ENCODE measurements at places on chromosomes 3 and 15.

DNA sequence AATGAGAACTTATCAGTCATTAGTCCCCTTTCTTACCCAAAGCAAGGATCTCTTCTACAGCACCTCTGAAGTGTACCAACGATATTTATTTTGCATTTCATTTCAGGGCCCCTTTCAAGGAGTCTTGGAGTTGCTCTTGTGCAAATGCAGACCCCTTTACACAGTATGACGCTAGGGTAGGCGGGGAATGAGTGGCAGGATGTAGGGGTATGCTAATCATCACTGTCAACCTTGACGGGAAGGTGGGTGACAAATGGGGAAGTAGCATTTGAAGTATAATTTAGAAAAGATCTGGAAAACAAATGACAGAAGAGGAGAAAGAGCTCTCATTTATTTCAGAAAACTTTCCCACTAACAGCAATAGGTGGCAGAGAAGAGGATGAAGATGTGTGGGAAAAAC, 94.4 kb downstream of the LRRN1 start:
- no peak for DNase-seq

DNA sequence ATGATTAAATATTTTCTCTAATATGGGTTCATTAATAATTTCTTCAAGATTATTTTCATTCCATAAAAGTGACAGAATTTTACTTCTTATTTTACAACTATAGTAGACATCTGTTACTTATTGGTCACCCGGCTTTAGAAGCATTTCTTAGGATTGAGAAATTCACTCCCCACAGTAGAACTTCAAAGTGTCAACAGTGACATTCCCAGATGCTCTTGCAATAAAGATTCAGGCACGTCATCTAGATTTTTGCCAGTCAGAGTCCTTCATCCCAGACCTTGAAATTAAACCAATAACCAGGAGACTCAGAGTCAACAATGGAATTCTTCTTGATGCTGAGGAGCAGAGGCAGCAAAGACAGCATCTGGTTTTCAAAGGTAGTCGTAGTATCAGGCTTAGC, 190.8 kb downstream of the VGLL3 start:
- DNase-seq = no peak

GRCh38 chr3:87161013-87161412, 66.1 kb upstream of the CHMP2B start:
- DNase-seq = no peak

DNA sequence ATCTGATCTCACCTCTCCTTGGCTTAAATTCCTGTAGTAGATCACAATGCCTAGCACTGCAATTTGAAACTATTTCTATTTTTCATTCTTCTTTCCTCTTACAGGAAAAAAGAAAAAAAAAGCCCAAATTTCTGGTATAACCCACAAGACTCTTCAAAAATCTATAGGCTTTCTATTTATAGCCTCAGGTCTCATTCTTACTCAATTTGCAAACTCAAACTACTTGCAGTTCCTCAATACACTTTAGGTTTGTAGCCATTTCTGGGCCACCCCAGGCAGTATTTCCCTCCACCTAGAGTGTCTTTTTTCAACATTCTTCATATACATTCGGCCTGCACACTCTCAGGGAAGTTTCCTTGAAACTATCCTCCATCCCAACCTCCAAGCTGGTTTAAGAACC, 169.0 kb downstream of the TBC1D5 start:
- DNase-seq = no peak

DNA sequence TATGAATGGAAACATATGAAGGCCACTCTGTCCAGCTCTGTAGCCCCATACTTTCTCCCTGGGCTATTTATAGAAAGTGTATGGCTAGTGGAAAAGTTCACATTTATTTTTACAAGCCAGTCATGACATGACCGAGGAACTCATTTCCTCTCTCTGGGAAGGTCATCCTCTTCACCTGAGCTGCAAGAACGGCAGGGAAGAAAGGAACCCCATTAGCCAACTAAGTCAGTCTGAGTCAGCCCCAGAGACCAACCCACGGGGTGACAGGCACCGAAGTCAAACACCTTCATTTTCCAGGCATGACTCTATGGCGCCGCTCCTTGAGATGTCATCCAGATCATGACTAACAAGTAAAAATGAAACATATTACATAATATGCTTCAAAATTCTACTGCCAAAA, 4.8 kb downstream of the PAQR9 start:
- no peak for DNase-seq

DNA sequence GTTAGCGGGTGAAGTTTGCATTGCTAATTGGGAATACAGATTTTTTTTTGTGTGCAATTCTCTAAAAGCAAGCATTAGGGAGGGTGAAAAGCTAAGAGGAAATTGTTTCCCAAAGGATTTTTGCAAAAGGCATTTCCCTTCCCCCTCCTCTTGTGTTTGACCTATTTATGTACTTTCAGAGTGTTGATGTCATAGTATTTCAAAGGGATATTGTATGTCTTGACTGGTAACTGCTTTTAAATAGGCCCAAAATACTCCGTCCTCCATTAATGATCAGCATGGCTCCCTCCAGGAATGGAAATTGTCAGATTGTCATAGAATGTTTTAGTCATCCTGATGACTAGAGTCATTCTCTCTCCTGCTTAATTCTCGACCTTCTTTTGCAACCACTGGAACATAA, 32.4 kb downstream of the TRIM71 start:
- DNase-seq = no peak

- DNase-seq = no peak
Observed at GRCh38 chr3:40597441-40597840, 72.7 kb downstream of the ZNF621 start.

- DNase-seq = no peak
Observed at GRCh38 chr3:154123906-154124305, 2.7 kb downstream of the ARHGEF26 start.

- DNase-seq = no peak
Observed at GRCh38 chr3:47646362-47646761, 67.7 kb upstream of the CSPG5 start.

DNA sequence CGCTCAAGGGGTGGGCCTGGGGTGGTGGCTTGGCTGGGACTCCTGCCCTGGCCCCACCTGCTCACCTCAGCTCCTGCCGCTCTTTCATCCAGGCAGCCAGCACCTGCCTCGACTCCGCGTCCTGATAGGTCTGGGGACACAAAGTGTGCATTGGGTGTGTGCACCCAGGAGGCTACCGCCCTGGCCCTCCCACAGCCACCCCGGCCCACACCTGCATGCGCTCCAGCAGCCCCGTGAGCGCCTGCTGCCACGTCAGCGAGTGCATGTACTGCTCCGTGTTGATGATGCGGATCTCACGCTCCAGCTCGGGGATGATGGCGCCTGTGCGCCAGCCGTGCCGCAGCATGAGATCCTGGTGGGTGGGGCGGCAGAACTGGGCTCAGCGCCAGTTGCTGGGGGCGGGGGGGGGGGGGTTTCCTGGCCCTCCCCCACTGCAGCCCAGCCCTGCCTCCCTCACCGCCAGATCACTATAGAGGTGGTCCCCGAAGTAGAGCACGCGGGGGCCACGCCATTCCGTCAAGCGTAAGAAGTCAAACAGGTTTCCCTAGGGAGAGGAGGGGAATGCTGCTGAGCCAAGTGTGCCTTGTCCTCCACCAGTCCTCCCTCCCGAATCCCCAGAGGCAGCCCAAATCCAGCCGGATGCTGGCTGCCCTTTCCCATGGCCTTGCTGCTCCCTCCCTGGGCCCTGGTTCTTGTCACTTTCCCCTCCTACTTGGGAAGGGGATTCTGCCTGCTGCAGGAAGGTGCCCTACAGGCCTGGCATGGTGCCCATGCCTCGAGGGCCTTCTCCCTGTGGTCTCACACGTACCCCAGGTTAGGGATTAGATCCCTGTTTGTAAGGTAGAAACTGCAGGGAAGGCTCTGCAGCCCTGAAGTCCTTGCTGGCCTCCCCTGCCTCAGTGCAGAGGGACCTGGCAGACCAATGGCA, 8.6 kb downstream of the NT5DC2 start:
- DNase-seq = no peak

DNA sequence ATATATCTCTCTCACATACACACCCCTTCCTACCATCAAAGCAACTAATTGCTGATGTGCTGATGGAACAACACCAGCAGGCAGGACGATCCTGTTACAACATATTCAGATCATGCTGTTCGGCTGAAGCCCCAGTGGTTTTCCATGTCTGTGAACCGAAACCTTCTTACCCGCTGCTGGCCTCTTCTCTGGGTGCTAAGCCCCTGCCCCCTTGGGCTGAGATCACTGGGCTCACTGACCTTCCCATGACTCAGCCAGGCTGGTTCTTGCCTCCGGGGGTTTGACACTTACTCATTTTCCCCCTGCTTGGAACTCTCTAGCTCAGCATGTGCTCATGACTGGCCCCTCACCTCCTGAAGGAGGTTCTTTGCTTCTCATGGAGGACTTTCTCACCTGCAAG, 122.0 kb upstream of the RGMA start:
- DNase-seq = no peak

- DNase-seq = no peak
Observed at GRCh38 chr15:90681480-90681879, 35.7 kb upstream of the BLM start.

- no peak for DNase-seq
Observed at GRCh38 chr3:158602227-158602626, 31.2 kb downstream of the MLF1 start.

- no peak for DNase-seq
Observed at GRCh38 chr3:170622369-170623159, 36.7 kb upstream of the SLC7A14 start.

- DNase-seq = no peak
Observed at GRCh38 chr3:97689111-97689510, 75.4 kb upstream of the ARL6 start.

DNA sequence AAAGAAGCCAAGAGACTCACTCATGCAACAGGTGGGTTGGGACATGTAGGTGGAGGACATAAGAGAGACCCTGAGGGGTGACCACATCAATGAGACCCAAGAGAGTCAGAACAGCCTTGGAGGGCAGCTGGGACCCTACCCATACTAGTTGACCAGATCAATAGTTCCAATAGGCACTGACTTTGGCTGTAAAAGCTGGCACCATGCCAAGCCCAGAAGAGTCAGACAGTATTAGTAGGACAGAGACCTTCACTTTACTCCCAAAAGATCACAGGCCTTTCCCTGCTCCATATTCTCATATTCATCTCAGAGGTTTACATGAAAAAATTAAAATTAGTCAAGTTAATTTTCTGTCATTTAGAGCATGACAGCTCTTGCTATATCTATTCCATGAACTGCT, 20.9 kb upstream of the GABRR3 start:
- DNase-seq = no peak

DNA sequence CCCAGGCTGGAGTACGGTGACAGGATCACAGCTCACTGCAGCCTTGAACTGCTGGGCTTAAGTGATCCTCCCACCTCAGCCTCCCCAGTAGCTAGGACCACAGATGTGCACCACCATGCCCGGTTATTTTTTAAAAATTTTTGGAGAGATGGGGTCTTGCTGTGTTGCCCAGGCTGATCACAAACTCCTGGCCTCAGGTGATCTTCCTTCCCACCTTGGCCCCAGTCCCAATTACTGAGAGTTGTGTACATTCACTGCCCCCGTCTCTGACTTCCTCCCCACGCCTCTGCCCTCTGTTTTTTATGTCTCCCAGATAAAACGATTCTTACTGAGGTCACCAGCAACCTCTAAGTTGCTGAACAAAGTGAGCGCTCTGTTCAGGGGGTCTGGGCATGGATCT, 87.7 kb downstream of the LINGO1 start:
- DNase-seq = no peak

DNA sequence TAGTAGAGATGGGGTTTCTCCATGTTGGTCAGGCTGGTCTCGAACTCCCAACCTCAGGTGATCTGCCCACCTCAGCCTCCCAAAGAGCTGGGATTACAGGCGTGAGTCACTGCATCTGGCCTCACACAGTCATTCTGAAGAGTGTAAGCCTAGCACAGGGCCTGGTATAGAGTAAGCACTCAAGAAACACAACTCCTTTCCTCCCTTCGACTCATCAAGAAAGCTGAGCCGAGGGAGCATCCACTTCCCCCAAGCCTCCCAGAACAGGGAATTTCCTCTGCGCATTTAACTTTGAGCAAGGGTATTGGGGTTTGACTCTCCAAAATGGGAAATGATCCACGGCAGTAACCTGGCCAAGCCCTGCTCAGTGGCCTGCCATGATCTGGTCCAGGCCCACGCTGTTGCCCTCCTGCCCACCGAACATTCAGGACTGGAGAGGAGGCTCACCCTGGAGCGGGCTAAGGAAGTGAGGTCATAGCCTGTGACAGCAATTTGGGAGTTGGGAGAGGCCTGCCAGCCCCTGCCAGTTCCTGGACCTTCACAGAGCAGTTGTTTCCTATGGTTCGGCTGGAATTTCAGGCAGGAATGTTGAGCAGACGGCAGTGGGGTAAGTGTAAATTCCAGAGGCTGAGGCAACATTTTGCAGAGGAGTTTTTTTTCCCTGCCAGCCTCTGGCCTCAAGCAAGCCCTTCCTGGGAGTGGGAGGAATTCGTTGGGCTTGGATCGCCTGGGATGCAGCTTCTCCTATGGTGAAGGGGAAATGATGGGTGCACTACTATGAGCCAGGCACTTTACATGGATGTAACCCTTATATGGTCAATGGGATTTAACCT, 21.2 kb upstream of the SMAD3 start:
- no peak for DNase-seq

- DNase-seq = no peak
Observed at GRCh38 chr3:72496051-72496670, 352.1 kb downstream of the SHQ1 start.

DNA sequence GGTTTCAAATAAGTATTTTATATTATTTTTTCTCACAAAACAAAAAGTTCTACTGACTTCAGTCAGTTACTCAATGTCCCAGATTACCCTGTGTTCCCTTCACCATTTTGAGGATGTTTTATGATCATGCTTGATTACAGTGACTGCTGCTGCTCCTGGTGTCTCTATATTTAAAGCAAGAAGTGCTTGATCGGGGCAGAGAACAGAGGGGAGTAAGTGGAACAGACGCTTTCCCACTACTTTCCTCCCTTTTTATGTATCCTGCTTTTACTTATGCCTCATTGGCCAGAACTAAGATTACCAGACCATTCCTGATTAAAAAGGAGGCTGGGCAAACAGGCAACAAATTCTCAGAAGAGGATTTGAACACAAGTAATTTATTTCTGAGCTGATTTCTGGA, 612.1 kb downstream of the VGLL3 start:
- DNase-seq = no peak

All from cortex of kidney (tissue), 1 donor.